ENCODE measurements at places on chromosomes 1 and 21. TPM values are rescaled to one million over a fixed set of nuclear protein-coding genes. Genes with fewer than 3 reads are reported as not detected.

TNFSF18 gene
- 0.60 TPM for total RNA-seq

TMPRSS15 gene
- total RNA-seq, result not detected

KIF21B gene
- total RNA-seq, result under 0.01 TPM

TRIM45 gene
- 1.5 TPM for total RNA-seq

ZSCAN20 gene
- 7.7 TPM for total RNA-seq

TLR5 gene
- not detected for total RNA-seq

Measured in smooth muscle cell of the coronary artery (primary cell).